ENCODE measurements at places on chromosomes 3 and 15.

GRCh38 chr3:45322616-45323015 is 65.8 kb upstream of the LARS2 start:
- no peak for DNase-seq

GRCh38 chr3:108554913-108555571 is 34.2 kb downstream of the CIP2A start:
- DNase-seq: no peak

DNA sequence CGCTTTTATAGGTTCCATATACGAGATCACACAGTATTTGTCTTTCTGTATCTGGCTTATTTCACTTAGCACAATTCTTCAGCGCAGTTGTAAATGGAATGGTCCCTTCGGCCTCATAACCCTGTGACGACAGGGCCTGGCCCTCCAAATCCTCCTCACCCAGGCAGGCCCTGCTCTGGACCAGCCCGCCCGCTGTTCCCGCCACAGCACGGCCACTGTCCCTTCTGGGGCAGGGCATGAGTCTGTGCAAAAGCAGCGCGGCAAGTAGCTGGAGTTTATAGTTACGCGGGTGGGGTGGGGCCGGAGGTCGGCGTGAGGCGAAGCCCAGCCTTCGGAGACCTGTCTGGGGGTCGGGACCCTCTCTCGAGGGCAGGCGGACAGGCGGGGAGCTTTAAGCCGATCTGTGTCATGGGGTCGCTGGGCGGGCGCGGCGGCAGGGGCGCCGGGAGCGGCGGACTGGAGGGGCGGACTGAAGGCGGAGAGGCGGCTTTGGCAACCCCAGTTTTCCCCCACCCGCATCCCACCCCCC is 543 bp downstream of the ARPIN start:
- DNase-seq: peak; percentile 77

- no peak for DNase-seq
Measured at GRCh38 chr3:122299215-122299614, 25.8 kb upstream of the CSTA start.

- DNase-seq: no peak
Measured at GRCh38 chr3:99131876-99132275, 230.4 kb upstream of the DCBLD2 start.

- DNase-seq: no peak
Measured at GRCh38 chr3:112133626-112134334, 732 bp upstream of the GCSAM start.

GRCh38 chr15:49625460-49626036 is 4.7 kb downstream of the DTWD1 start:
- DNase-seq: no peak

DNA sequence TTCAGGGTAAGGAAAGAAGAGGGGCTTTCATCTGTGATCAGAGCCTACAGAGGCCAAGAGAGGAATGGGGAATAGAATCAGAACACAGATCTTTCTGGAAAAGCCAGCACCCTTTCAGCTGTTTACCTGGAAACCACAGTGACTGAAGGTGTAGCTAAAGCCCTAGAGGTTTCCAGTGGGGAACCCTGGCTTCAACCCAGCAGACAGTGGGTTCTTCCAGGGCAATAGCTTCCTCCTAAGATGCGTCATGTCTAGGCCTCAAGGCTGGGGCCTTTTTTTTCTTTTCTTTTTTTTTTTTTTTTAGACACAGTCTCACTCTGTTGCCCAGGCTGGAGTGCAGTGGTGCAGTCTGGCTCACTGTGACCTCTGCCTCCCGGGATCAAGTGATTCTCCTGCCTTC is 3.1 kb upstream of the CPNE9 start:
- no peak for DNase-seq

DNA sequence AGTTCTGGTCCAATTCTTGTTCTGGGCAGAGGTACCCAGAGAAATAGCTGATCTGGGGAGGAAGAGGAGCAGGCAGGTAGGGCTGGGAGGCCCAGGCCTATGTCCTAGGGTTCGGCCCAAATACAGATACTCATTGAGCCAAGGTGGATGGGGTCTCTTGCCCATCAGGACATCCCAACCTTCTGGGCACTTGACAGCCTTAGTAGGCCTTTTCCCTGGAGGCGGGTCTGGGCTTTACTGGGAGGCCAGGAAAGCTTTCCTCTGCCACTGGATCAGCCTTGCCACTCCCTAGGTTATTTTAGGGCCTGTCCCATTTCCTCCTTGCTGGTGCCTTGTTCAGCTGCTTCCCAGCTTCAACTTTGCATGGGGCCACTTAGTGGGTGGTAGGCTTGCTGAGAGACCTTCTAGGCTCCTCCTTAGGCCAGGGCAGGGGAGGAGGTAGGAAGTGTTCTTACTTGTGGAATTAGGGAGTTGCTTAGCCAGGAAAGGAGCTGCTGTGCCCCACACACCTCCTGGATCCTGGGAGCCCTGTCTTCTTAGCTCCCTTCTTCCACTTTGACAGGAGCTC is 9.7 kb downstream of the TEX264 start:
- no peak for DNase-seq

GRCh38 chr3:141065258-141065657 is 14.1 kb downstream of the SPSB4 start:
- peak; percentile 47 for DNase-seq

DNA sequence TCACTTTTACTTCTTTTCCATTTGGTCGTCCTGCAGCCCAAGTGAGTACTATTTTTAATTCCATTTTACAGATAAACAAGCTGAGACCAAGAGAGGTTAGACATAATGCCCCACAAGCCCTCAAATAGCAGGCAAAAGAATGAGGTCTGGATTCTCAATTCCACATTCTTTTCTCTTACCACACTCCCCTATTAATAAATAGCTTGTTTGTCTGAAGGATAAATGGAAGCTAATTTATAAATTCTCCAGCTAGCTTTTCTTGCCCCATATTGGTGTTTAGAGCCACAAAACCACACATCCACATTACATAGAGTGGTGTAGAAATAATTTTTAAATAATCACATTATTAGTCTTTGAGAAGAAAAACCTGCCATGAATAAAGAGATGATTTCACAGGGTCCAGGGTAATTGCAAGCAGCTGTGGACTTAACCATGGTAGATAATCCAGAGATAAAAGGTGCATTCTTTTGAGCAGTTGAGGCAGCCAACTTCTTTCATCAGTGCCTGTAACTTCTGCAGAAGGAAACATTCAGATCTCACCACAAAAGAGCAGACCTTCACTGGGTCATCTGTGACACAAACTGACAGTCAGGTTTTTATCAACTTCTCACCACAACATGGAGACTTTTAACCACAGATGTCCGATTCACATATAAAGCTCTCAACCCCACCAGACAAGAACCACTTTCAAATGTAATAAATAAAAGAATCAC is 313.4 kb upstream of the STT3B start:
- no peak for DNase-seq

- peak; percentile 91 for DNase-seq
Measured at GRCh38 chr3:60594025-60594424, 657.2 kb downstream of the FHIT start.

GRCh38 chr3:26068890-26069289 is 279.0 kb downstream of the OXSM start:
- peak; percentile 80 for DNase-seq

GRCh38 chr3:70138606-70139005 is 139.1 kb downstream of the SAMMSON start:
- no peak for DNase-seq

DNA sequence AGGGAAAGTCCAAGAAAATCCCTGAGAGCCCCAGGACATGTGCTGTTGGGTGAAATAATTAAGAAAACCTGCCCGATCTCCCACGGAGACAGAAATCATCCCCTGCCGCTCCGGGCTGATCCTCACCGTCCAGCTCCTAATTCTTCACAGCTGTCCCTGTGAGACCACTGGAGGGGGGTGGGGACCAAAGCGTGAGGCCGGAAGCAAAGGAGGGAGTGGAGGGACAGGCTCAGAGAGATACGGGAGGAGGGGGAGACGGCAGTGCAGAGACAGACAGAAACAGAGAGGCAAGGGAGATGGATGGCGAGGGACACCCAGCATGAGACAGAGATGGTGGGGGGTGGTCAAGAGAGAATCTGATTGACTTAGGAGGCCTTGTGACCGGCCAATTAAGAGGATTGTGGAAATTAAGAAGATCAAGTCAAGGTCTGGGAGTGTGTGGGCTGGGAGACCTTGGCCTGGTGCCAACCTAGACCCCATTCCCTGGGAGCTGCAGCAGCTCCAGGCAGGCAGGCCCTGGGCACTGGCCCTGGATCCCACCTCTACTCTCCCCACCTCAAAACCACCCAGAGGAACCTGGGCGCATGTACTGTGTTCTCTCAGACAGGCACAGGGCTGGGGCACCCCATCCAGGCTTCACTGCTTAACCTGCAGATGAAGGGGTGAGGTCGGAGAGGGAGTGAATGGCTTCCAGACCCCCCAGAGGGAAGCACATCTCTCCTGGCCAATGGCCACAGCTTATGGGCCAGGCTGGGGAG is 113.2 kb upstream of the ALDH1A3 start:
- DNase-seq: peak; percentile 53
